Activated CD8-positive, alpha-beta memory T cell treated with anti-CD3 and anti-CD28 coated beads, Interleukin-2, amount 10 ng/mL, durations not matched to agents 7 days and 5 days (primary cell): ENCODE measurements at places on chromosomes 3 and 15.

DNA sequence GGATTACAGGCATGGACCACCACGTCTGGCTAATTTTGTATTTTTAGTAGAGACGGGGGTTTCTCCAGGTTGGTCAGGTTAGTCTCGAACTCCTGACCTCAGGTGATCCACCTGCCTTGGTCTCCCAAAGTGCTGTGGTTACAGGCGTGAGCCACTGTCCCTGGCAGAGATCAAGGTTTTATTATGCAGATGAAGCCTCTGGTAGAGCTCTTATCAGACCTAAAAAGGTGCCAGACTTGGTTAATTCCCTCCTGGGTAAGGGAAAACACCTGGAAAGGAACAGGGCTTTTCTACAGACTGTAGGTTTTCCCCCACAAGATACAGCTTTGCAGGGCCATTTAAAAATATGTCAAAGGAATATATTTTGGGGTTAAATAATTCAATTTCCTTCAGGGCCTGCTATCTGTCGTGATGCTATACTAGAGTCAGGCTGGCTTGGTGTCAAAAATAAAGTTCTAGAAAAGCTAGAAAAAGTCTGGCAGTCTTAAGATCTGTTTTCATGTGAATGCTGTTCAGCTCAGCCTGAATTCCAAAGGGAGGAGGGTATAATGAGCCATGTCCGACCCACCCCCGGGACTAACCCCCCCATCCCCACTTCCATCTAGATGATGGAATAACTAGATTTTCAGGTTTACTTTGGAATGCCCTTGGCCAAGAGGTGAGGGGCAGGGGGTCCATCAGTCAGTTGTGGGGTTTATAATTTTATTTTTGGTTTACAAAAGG, 1.9 kb upstream of the BLOC1S6 start:
- no peak for DNase-seq

DNA sequence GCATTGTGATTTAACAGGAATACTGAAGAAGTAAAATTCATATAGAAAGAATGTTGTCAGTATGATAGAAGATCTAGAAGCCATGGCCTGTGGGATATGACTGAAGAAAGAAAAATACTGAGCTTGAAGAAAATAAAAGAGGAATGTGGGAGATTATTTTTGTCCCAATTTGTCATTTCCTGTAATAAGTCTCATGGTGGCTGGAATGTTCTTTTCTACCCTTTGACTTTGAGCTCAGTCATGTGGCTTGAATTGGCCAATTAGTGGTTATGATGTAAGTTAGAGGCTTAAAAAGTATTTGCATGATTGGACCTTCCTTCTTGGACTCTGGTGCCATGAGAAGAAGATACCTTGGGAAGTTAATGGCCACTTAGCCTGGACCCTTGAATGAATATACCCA, 14.1 kb downstream of the APH1B start:
- DNase-seq = no peak

- no peak for DNase-seq
These were observed 52.7 kb upstream of the MRPL3 start for GRCh38 chr3:131555456-131555855.

DNA sequence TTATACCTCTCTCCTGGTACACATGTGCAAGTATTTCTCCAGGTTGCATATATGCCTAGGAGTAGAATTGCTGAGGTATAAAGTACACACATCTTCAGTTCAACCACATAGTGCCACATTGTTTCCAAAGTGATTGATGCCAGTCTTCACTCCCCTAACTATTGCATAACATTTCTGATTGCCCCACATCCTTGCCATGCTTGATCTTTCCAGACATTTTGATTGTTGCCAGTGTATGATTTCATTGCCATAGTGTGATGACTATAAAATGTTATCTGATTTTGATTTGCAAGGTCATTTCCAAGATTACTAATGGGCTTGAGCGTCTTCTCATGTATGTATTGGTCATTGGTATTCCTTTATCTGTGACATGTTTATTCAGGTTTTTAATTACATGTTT, 61.1 kb upstream of the MLF1 start:
- DNase-seq = no peak

DNA sequence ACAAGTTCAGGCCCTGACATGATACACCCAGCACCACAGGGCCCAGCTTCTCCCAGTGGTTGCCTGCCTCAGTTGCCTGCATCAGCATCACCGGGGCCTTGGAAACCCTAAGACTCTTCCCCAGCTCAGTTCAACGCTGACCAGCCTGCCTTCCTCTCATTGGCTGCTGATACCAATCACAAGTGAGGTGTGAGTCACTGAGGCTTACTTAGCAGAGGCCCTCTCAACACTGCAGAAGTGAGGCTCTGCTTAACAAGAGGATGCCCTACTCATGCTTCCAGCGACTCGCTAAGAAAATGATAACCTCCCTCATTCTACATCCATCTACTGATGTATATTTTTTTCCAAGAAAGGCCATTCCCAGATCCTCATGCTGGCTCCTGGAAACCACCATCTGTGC, 151.9 kb downstream of the ADAMTS17 start:
- DNase-seq = no peak

- no peak for DNase-seq
These were observed 29.0 kb downstream of the CCDC80 start for GRCh38 chr3:112611752-112612515.

GRCh38 chr3:160921020-160921635, 165.1 kb downstream of the PPM1L start:
- no peak for DNase-seq

DNA sequence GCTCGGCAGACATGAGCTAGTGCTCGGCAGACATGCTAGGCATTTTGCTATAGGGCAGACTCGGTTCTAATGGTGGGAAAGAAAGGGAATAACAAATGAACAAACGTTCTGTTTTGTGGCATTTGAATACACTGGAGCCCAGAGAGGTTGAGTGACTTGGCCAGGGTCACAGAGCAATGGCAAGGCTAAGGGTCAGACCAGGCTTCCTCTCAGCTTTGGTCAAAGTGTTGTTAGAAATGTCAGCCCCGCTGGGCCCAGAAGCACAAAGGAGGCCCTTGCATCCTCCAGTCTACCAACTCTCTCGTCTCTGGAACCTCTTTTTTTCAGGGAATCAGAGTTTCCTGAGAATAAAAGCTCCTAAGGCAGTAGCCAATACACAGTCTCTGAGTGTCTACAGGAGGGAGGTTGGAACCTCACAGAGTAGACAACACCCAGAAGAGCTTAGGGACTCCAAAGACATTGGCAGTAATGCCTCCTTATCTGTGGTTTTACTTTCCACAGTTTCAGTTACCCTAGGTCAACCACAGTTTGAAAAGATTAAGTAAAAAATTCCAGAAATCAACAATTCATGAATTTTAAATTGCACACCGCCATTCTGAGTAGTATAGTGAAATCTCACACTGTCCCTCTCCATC, 47.3 kb downstream of the SSUH2 start:
- peak; percentile 16 for DNase-seq

GRCh38 chr3:114442246-114442645, 148.4 kb downstream of the TIGIT start:
- DNase-seq = no peak

GRCh38 chr3:10286596-10287295, 6.0 kb downstream of the GHRL start:
- DNase-seq = peak; percentile 58

DNA sequence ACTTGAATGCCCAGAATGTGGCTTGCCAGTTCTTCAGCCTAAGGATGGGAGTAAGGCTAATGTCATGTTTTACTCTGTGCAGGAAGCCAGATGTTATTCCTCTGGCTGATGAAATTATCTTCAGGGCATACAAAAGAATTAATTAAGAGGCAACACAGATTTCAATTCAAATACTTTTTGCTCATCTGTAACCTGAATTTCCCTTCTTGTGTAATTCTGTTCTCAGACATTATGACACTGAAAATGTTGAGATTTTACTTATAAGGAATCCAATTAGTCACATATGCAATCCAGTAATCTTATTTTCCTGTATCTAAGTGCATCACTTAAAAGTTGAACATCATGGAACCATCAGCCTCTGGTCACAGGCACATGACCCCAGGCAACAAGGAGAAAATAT, 136.5 kb downstream of the CPNE4 start:
- DNase-seq = no peak

DNA sequence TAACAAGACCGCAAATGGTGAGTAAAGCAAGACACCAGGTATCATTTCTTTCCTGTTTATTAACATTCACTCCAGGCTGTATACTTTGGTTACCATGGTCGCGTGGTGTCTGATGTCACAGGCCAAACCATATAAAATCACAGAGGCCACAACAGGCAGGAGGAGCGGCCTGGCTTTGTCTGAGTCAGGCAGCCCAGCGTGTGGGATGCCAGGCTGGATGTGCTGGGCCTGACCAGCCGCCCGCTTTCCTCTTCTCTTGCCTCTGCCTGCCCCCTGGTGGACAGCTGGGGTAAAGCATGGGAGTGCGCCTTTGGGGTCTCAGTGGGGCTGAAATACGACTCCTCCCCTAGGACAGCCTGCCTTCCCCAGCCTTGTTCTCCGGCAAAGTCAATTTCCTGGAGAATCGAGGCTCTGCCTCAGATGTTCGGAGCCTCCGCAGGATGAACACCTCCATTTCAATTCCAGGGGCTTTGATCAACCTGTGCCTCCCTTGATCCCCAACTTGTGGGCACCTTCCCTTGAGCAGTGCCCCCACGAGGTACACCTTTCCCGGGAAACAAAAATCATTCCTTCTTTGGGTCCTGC, 78.2 kb downstream of the CCNL1 start:
- DNase-seq = peak; percentile 91

DNA sequence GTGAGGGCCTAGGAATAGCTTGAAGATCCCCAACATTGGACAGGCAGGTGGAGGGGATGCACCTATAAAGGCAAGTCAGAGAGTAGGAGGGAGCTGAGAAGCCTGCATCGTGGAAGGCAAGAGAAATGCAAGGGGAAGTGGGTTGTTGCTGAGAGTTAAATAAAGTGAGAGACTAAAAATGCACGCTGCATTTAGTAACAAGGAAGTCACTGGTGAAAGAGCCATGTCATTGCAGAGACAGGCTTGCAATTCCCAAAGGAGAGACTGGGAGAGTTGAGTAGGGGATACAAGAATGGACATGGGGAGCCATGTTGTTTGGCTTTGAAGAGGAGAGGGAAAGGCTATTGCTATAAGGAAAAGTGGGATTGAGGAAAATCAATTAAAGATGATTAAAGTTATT, 77.0 kb upstream of the HEG1 start:
- no peak for DNase-seq

DNA sequence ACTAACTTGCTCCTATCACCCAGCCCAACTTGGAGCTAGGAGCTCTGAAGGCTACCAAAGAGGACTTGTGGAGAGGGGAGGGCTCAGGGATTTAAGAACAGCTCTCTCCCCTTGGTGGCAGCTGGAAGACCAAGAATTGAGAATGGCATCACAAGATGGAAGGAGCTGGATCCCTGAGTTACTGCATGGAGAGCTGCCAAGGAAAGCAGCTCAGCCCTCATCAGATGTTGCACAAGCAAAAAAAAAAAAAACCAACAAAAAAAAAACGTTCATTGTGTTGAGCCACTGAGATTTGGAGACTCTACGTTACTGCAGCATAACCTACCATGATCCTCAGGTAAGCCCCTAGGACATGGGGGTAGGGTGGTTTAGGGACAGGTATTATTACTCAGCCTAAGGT, 41.0 kb downstream of the ITGB5 start:
- DNase-seq = no peak

DNA sequence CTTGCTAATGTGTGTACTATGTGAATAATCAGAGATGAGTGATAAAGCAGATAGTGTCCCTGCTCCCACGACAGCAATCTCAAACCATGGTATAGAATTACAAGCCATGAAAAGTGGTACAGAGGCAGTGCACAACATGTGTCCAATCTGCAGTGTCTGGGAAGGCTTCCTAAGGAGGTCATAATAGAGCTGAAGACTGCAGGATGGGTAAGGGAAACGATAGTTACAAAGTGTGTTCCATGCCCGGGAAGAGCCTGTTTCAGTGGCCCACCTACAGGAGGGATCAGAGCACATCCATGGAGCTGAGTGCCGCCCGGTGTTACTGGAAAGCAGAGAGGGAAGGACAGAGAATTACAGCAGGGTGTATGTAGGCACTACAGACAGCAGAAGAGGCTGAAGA, 48.9 kb downstream of the PAK2 start:
- DNase-seq = no peak

DNA sequence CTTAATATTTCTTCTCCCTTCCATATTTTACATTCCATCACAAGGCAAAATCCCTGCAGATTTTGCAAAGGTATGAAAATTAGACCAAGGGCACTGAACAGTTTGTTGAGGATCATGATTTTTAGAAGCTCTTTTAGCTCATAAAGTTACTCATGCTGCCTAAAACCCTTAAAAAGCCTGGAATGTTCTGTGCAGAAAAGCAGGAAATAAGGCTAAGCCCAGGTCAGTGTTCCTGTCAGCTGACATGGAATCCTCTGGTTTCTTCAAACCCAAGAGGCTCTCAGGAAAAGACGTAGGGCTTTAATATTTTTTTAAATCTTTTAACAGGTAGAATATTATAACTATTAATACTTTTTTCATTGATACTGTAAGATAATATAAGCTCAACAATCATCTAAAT, 8.2 kb downstream of the CBLB start:
- no peak for DNase-seq

GRCh38 chr3:184470551-184470950, 90.7 kb downstream of the CHRD start:
- no peak for DNase-seq

DNA sequence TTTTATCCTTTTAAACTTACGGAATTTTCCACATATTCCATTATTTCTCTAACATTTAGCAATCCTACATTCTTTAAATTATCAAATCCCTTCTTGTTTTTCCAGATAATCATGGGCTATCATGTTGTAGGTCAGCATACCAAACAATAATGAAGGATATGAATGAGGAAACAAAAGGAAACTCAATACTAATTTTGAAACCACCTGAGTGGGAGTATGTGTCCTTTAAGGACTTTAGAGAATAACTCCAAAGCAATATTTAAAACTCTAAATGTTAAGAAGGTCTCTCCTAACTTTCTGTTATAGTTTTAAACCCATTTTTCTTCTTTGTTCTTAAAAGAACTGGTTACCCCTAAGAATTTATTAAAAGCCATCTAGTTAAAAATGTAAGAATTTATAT, 43.0 kb downstream of the TP53BP1 start:
- no peak for DNase-seq

DNA sequence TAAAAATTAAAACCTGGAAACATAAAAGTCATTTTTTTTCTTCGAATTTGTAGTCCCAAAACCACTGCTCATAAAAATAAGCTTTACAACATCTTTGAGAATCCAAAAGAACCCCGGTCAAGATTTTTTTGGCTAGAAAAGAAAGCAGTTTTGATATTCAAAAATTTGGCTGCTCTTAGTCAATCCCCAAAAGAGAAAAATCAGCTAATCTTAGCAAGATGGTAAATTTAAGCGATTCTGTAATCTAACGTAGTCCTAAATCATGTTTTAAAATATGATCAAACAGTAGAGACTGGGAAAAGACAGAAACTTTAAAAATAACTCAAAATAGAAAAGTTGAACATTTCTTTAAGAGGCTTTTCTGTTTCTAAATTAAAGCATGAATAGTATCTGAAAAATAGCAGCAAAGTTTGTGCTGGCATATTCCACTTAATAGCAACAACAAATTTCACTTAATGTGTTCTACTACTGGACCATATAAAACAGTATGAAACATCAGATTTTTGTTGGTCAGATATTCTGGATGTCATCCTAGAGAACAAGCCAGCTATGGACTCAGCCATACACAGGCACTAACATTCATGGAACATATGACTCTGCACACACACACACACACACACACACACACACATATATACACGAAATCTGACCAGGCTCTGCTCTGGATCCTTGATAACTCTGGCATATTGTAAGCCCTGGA, 19.1 kb upstream of the NR2F2 start:
- DNase-seq = no peak

- DNase-seq = no peak
These were observed 266.4 kb downstream of the FAM43A start for GRCh38 chr3:194951931-194952582.

GRCh38 chr3:190516416-190516815, 2.5 kb downstream of the IL1RAP start:
- no peak for DNase-seq
